ENCODE measurements at places on chromosomes 5 and 9.

- no peak for DNase-seq
Observed at GRCh38 chr9:135069558-135070197, 17.8 kb upstream of the OLFM1 start.

- no peak for DNase-seq
Observed at GRCh38 chr9:120891884-120892747, 15.1 kb upstream of the PHF19 start.

GRCh38 chr9:83583151-83584014, 39.6 kb upstream of the IDNK start:
- DNase-seq, result peak; percentile 76

GRCh38 chr9:134064711-134065110, 3.1 kb downstream of the BRD3 start:
- no peak for DNase-seq

Measured in A673 (cell line).